Liver (tissue), 10 donors: ENCODE measurements at places on chromosomes 12 and 14.

DNA sequence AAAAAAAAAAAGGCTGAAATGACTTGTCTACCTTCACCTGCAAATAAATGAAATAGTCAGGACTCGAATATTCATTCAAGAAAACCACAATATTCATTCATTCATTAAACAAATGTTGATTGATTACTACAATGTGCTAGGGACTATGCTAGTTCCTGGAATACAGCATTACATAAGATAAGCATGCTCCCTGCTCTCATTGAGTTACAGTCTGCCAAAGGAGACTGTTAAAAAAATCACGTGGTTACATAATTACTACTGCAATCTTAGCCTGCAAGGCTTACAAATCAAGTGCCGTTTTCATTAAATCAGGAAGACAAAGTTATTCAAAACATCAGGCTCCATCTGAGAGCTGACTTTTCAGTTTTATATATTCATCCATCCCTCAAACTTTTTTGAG lies 70.4 kb upstream of the RIC8B start:
- no peaks in the 10 kb centered on the region for H3K4me1 ChIP-seq
- H3K36me3 ChIP-seq, result no peaks in the 10 kb centered on the region
- H3K27me3 ChIP-seq, result no peaks in the 10 kb centered on the region
- no peak for DNase-seq
- H3K27ac ChIP-seq, result no peak overlapping the region

DNA sequence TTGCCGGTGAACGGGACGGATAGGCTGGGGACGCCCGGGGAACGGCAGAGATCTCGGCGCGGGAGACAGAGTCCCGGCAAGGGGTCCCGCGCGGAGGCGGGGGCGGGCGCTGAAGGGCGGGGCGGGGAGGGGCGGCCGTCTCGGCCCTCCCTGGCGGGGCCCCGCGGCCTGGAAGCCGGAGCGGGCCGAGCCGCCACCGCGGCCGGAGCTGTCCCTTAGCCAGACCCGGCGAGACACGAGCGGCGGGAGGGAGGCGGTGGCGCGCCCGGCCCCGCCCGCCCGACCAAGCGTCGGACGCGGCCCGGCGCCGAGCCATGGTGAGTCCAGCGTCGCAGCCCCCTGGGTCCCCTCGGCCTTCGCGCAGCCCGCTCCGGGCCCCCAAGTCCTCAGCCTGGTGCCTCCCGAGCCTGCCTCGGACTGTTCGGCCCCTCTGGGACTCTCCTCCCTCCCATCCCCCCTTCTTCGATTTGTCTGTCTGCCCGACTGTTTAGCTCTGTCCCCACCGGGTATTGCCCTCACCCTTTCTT lies at the start of gene ARHGEF40:
TSS of gene ARHGEF40 (plus strand) at position 222 of the 527 bp plus-strand sequence. CDS start at position 315, 93 bp downstream.
- peak within 1 kb of the TSS; percentile 85 for H3K27ac ChIP-seq
- peaks cover 2% of the 10 kb centered on the region for H3K36me3 ChIP-seq
- peaks cover 59% of the 10 kb centered on the region for H3K4me1 ChIP-seq
- peak within 1 kb of the TSS; percentile 65 for H3K4me3 ChIP-seq

DNA sequence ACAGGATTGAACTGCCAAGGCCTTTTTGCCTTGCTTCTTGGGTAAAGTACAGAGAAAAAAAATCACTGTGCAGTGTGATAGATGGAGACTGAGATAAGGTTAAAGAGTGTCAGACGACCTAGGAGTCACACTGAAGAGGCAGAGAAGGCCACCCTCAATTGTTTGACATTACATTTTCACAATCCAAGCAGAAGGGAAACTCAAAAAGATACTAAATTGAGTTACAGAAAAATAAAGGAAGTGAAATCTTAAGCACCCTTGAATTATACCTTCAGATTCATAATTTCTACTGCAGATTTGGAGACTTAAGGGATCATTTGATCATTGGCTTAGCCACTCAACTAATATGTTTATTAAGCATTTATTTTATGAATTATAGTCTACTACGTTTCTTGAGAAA lies 97.1 kb downstream of the MYF5 start:
- peaks cover 7% of the 10 kb centered on the region for H3K36me3 ChIP-seq
- no peaks in the 10 kb centered on the region for H3K27me3 ChIP-seq
- H3K4me1 ChIP-seq, result no peaks in the 10 kb centered on the region

DNA sequence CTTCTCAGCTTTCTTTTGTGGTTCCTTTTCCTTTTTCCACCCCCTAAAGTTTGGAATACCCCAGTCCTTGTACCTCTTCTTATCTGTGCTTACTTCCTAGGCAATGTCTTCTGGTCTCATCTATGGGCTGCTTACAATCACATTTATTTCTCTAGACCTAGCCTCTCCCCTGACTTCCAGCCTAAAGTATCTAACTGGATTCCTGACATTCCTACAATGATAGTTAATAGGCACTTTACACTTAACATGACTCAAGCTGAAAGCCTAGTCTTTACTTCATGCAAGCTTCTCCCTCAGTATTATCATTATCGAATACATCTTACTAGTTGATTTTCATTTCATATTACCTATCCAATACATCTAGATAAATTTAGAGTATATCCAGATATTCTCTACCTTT lies 21.2 kb downstream of the CLECL1 start:
- no peak overlapping the region for H3K4me3 ChIP-seq
- DNase-seq, result no peak
- no peaks in the 10 kb centered on the region for H3K36me3 ChIP-seq
- peaks cover 4% of the 10 kb centered on the region for H3K4me1 ChIP-seq
- no peak overlapping the region for H3K27ac ChIP-seq
- H3K27me3 ChIP-seq, result no peaks in the 10 kb centered on the region

- H3K4me3 ChIP-seq, result no peak overlapping the region
- peaks cover 18% of the 10 kb centered on the region for H3K36me3 ChIP-seq
- no peaks in the 10 kb centered on the region for H3K27me3 ChIP-seq
- H3K27ac ChIP-seq, result peak overlapping the region; percentile 54
- H3K4me1 ChIP-seq, result peaks cover 18% of the 10 kb centered on the region
Observed at GRCh38 chr12:111467092-111467856, 61.6 kb downstream of the SH2B3 start.

DNA sequence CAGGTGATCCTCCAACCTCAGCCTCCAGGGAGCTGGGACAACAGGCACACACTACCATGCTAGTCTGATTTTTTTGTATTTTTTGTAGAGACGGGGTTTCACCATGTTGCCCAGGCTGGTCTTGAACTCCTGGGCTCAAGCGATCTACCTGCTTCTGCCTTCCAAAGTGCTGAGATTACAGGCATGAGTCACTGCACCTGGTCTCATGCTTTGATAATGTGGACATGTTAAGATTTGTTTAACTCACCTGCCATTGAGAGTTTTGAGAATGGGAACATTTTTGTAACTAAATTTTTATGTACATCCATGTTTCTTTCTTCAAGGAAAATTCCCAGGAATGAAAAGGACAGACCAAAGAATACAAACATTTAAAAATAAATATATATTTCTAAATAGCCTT lies 121.2 kb downstream of the MIPOL1 start:
- no peaks in the 10 kb centered on the region for H3K36me3 ChIP-seq
- no peak overlapping the region for H3K27ac ChIP-seq
- DNase-seq, result no peak

GRCh38 chr12:70839544-70839943 lies 81.0 kb downstream of the PTPRR start:
- H3K36me3 ChIP-seq, result no peaks in the 10 kb centered on the region
- H3K27me3 ChIP-seq, result no peaks in the 10 kb centered on the region
- DNase-seq, result no peak
- no peak overlapping the region for H3K27ac ChIP-seq

DNA sequence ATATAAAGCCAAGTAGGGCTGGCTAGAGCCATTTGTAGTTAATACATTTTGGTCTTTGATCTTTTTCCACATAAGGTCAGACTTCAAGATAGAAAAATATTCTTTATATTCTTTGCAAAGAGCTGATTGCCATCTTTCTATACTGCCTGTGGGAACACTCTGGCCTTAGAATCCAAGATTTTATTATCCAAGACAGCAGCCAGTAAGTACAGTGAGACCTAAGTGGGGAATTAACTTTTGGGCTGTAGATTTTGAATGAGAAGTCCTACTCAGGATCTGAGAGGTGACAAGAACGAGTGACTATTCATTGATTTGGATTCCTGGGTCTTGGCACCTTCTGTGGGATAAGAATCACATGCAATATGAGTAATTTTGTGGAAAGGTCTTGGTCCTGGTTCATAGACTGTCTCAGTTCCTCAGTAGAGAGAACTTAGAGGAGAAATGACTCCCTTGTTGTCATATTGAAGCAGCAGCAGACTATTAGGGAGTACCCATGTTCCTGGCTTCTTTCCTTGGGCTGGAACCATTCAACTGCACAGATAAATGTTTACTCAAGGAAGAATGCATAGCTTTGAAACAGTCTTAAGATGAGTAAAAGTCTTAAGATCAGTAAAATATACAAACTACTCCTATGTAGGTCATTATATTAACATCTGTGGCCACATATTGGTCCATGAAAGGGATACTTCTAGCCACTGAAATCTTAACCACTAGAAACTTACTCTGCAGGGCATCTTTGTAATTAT lies 353.8 kb downstream of the RAD51B start:
- no peaks in the 10 kb centered on the region for H3K36me3 ChIP-seq
- H3K27ac ChIP-seq, result peak overlapping the region; percentile 5
- peaks cover 8% of the 10 kb centered on the region for H3K4me1 ChIP-seq
- no peaks in the 10 kb centered on the region for H3K27me3 ChIP-seq
- no peak overlapping the region for H3K4me3 ChIP-seq

DNA sequence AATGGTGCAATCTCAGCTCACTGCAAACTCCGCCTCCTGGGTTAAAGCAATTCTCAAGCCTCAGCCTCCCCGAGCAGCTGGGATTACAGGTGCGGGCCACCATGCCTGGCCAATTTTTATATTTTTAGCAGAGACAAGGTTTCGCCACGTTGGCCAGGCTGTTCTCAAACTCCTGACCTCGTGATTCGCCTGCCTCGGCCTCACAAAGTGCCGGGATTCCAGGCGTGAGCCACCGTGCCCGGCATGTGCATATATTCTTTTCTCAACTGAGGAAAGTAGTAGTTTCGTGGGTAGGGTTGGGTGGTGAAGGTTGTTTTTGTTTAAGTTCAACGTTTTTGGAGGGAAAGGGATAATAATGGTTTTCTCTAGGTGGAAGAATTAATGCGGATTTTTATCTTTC lies 94.2 kb upstream of the CEP83 start:
- no peak for DNase-seq
- H3K4me3 ChIP-seq, result no peak overlapping the region
- H3K27ac ChIP-seq, result no peak overlapping the region
- no peaks in the 10 kb centered on the region for H3K27me3 ChIP-seq

DNA sequence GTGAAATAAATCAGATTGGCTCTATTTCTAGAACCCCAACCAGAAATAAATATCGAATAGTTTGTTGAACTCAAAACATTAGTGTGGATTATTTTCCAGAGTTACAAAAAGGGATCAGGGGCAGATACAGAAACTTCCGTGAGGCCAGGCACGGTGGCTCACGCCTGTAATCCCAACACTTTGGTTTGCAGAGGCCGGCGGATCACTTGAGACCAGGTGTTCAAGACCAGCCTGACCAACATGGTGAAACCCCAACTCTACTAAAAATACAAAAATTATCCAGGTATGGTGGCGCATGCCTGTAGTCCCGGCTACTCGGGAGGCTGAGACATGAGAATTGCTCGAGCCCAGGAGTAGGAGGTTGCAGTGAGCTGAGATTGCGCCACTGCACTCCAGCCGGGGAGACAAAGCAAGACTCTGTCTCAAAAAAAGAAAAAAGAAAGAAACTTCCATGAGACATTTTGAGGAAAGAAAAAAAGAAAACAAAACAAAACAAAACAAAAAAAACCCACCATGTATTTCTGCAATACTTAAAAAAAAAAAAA lies 2.1 kb downstream of the FBXO21 start:
- DNase-seq, result no peak
- no peak overlapping the region for H3K27ac ChIP-seq
- no peaks in the 10 kb centered on the region for H3K27me3 ChIP-seq

GRCh38 chr14:69987406-69988121 lies 108.3 kb downstream of the SMOC1 start:
- H3K36me3 ChIP-seq, result peaks cover 3% of the 10 kb centered on the region
- peaks cover 24% of the 10 kb centered on the region for H3K4me1 ChIP-seq

- no peaks in the 10 kb centered on the region for H3K4me1 ChIP-seq
- no peak overlapping the region for H3K4me3 ChIP-seq
- no peak overlapping the region for H3K27ac ChIP-seq
- H3K36me3 ChIP-seq, result no peaks in the 10 kb centered on the region
- DNase-seq, result no peak
Observed at GRCh38 chr12:93195511-93195910, 182.2 kb upstream of the NUDT4 start.

- H3K4me1 ChIP-seq, result peaks cover 14% of the 10 kb centered on the region
- no peaks in the 10 kb centered on the region for H3K36me3 ChIP-seq
- no peaks in the 10 kb centered on the region for H3K27me3 ChIP-seq
- peak overlapping the region; percentile 37 for H3K4me3 ChIP-seq
- H3K27ac ChIP-seq, result peak overlapping the region; percentile 86
Observed at GRCh38 chr14:81303258-81303935, 82.6 kb upstream of the GTF2A1 start.

- no peak overlapping the region for H3K27ac ChIP-seq
- H3K27me3 ChIP-seq, result no peaks in the 10 kb centered on the region
- no peaks in the 10 kb centered on the region for H3K36me3 ChIP-seq
- H3K4me1 ChIP-seq, result no peaks in the 10 kb centered on the region
Observed at GRCh38 chr12:127268706-127269425, 998.1 kb upstream of the TMEM132C start.

GRCh38 chr12:49903700-49904423 lies at the start of gene FAIM2:
Gene FAIM2 (minus strand): TSS chr12:49903900. CDS start chr12:49903792, 108 bp downstream.
- no peak for DNase-seq
- no peak within 1 kb of the TSS for H3K4me3 ChIP-seq
- no peaks in the 10 kb centered on the region for H3K4me1 ChIP-seq
- no peak within 1 kb of the TSS for H3K27ac ChIP-seq
- H3K27me3 ChIP-seq, result no peaks in the 10 kb centered on the region
- no peaks in the 10 kb centered on the region for H3K36me3 ChIP-seq

- H3K36me3 ChIP-seq, result peaks cover 4% of the 10 kb centered on the region
- H3K27ac ChIP-seq, result no peak overlapping the region
- H3K4me1 ChIP-seq, result no peaks in the 10 kb centered on the region
Observed at GRCh38 chr12:50006280-50006679, 19.0 kb downstream of the RACGAP1 start.

DNA sequence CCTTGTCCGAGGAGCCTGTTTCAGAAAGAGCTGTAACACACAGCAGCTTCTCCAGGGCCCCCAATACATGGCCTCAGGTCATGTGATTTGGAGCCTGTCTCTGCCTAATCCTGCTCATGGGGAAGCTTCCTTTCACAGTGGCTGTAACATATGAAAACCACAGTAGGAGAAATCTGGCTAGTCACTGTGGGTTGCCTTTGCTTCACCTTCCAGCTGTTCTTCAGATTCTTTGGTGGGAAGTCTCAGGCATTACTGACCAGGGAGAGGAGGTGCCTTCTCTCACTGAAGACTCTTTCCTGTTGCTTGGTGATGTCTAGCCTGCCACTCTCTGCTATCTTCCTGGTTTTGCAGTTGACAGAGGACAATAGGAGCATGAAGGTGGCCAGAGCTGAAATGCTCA lies 350.6 kb downstream of the DPF3 start:
- no peak for DNase-seq
- H3K4me1 ChIP-seq, result peaks cover 5% of the 10 kb centered on the region
- no peak overlapping the region for H3K4me3 ChIP-seq
- H3K36me3 ChIP-seq, result no peaks in the 10 kb centered on the region
- no peak overlapping the region for H3K27ac ChIP-seq
- no peaks in the 10 kb centered on the region for H3K27me3 ChIP-seq

GRCh38 chr14:100303925-100304324 lies 2.3 kb downstream of the SLC25A29 start:
- no peak overlapping the region for H3K4me3 ChIP-seq
- DNase-seq, result no peak
- no peaks in the 10 kb centered on the region for H3K36me3 ChIP-seq
- H3K27me3 ChIP-seq, result no peaks in the 10 kb centered on the region
- H3K27ac ChIP-seq, result no peak overlapping the region
